ENCODE measurements at places on chromosomes 1 and 21. TPM values are rescaled to one million over a fixed set of nuclear protein-coding genes. Genes with fewer than 3 reads are reported as not detected.
A peak's percentile ranks its signal among the peaks of the same experiment; 100 is the strongest.

DNA sequence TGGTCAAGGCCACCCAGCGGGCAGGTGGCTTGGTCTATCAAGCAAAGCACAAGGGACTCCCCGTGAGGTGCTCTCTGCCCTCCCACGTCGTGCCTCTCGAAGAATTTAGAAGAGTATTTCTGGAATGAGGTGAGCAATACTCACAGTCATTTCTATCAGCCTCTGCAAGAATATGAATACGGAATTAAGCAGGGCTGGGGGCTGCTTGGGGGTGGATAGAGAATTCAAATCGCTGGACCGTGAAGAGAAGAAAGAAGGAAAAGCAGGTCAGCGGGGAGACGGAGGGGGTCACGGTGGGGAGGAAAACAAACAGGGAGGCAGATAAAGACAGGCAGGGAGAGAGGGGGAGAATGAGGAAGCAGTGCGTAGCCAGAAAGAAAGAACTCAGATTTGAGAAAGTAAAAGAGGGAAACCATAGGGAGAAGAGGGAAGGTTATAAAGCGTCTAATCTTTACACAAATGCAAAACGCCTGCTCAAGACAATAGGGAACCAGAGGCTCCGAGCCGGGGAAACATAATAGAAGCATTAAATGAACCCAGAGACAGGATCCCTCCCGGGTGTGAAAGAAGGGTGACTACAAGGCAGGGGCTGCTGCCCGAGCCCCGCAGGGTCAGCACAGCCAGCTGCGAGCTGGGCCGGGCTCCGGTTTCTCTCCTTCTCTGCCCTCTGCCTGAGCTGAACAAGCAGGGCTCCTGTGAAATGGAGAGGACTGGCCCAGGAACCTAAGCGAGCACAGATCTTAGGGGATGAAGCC lies 2.1 kb upstream of the EDN2 start:
- H3K4me3 ChIP-seq = peak overlapping the region; percentile 55
- H3K27ac ChIP-seq = peak overlapping the region; percentile 84
- no peak for DNase-seq
- no peaks in the 10 kb centered on the region for H3K27me3 ChIP-seq

DNA sequence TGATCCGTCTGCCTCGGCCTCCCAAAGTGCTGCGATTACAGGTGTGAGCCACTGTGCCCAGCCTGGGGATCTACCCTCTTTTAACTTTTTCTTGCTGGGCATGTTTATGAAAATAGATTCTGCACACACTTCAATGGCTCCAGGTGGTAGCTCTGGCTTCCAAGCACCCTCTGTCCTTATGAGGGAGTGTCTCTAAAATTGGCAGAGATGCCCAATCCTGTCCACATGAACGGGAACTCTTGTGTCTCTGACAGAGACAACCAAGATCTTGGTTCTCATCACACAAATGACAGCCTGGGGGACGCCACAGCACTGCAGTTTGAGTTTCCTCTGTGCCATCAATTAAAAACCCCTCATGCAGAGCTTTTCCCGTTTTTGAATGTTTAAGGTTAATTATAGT lies 43.4 kb upstream of the ANGPTL7 start:
- no peaks in the 10 kb centered on the region for H3K27me3 ChIP-seq
- no peak overlapping the region for H3K4me3 ChIP-seq
- no peak overlapping the region for H3K27ac ChIP-seq
- peaks cover 33% of the 10 kb centered on the region for H3K36me3 ChIP-seq

DNA sequence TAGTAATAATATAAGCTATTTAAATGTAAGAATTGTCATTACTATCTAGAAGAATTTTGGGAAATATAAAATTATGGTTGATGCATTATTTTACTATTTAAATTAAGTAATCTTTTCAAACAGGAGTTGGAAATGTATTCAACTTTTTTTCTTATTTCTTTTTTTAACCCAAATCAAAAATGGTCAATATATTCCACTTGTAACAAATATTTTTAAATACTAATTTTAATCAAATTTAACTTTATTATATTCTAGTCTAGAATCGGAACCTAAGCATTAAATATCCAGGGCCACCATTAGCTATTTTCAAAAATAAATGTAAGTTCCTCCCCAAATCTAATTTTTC lies 37.2 kb upstream of the S1PR1 start:
- no peaks in the 10 kb centered on the region for H3K36me3 ChIP-seq
- H3K4me3 ChIP-seq = no peak overlapping the region
- H3K4me1 ChIP-seq = peaks cover 5% of the 10 kb centered on the region
- no peak for DNase-seq

GRCh38 chr1:202807926-202808757 lies at the start of gene KDM5B:
Gene KDM5B (minus strand): TSS chr1:202808421. CDS start chr1:202808305, 116 bp downstream.
- H3K4me3 ChIP-seq = peak within 1 kb of the TSS; percentile 88
- no peaks in the 10 kb centered on the region for H3K36me3 ChIP-seq
- peaks cover 60% of the 10 kb centered on the region for H3K4me1 ChIP-seq

Gene KAZN
- 47.1 TPM for total RNA-seq

Gene OR6F1
- not detected for total RNA-seq

Gene CCDC185
- total RNA-seq = not detected

All from osteocyte (in vitro differentiated cells).